ENCODE measurements at places on chromosomes 13 and 19.

DNA sequence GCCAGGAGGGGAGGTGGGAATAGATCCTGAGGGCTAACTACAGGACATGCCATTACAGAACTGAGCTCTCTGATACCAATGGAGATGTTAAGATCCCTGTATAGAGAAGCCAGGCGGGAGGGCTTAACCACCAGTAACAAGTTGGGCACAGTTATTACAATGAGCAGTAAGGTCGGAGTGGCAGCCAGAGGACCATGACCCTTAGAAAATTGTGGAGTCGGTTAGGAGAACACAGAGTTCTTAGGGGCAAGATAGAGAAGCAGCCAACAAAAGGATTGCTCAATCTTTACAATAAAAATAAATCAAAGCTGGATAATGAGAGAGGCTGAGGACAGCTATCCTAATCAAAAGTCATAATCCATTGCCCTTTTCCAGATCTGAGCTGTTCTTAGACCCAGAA, 10.4 kb downstream of the CPB2 start:
- H3K36me3 ChIP-seq = no peaks in the 10 kb centered on the region
- DNase-seq = no peak
- H3K27me3 ChIP-seq = peaks cover 73% of the 10 kb centered on the region
- H3K27ac ChIP-seq = no peak overlapping the region
- H3K4me3 ChIP-seq = no peak overlapping the region

GRCh38 chr19:51564791-51565190, 6.3 kb upstream of the ZNF175 start:
- H3K4me1 ChIP-seq = no peaks in the 10 kb centered on the region
- H3K4me3 ChIP-seq = no peak overlapping the region
- H3K27me3 ChIP-seq = peaks cover 54% of the 10 kb centered on the region
- H3K36me3 ChIP-seq = no peaks in the 10 kb centered on the region
- no peak overlapping the region for H3K27ac ChIP-seq
- no peak for DNase-seq

DNA sequence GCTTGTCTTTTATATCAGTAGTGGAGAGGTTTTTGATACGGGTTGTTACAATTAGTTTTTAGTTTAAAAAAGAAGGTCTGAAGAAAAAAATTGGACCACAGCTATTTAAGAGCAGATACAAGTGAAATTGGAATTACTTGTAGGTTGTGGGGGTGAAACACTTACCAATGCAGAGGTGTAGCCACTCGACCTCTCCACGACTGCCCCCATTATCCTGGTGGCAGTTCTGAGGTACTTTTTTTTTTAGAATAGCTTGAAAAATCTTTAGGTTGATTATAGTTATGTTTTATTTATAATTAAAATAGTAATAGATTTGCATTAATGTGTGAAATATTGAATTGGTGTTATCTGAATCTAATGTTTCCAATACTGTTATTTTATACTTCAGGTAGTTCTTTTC, 60.7 kb downstream of the PAN3 start:
- H3K36me3 ChIP-seq = peaks cover 29% of the 10 kb centered on the region
- no peak overlapping the region for H3K27ac ChIP-seq
- peaks cover 16% of the 10 kb centered on the region for H3K4me1 ChIP-seq

GRCh38 chr13:54177466-54177865, 1148.9 kb downstream of the OLFM4 start:
- H3K4me3 ChIP-seq = no peak overlapping the region
- no peaks in the 10 kb centered on the region for H3K27me3 ChIP-seq
- DNase-seq = no peak
- H3K36me3 ChIP-seq = no peaks in the 10 kb centered on the region

- peak overlapping the region; percentile 95 for H3K27ac ChIP-seq
- H3K27me3 ChIP-seq = no peaks in the 10 kb centered on the region
- peaks cover 42% of the 10 kb centered on the region for H3K4me1 ChIP-seq
- H3K4me3 ChIP-seq = peak overlapping the region; percentile 75
- H3K36me3 ChIP-seq = peaks cover 47% of the 10 kb centered on the region
Observed at GRCh38 chr19:1276628-1277022, 1.3 kb downstream of the FAM174C start.

DNA sequence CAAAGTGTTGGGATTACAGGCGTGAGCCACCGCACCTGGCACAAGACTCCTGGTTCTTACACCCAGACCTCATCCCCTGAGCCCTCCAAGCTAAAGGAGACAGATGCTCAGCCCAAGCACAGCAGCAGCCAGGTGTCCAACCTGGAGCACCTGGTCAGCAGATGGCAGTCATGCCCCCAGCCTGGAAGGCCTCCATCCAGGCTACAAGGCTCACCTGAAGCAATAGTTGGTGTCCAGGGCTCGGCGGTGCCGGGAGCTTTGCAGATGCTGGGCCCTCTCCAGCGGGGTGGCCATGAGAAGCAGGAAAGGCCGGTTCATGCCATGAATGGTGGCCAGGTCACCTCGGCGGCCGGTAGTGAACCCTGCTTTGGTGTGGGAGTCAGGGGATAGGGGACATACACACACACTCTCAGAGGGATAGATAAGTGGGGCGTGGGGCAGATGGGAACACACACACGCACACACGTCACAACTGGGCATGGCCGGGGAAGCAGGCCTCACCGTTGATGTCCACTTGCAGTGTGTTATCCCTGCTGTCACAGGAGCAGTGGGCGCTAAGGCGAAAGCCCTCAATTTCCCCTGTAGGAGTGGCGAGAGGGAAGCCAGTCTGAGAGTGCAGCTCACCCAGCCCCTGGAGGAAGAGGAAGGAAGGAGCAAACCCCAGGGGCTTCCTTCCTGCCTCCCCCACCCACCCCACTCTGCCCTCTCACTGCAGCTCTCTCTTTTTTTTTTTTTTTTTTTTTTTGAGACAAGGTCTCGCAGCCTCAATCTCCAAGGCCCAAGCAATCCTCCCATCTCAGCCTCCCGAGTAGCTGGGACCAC, 11.8 kb downstream of the TGFB1 start:
- no peaks in the 10 kb centered on the region for H3K27me3 ChIP-seq
- H3K4me1 ChIP-seq = peaks cover 37% of the 10 kb centered on the region
- no peak for DNase-seq
- H3K36me3 ChIP-seq = peaks cover 96% of the 10 kb centered on the region
- peak overlapping the region; percentile 90 for H3K27ac ChIP-seq

DNA sequence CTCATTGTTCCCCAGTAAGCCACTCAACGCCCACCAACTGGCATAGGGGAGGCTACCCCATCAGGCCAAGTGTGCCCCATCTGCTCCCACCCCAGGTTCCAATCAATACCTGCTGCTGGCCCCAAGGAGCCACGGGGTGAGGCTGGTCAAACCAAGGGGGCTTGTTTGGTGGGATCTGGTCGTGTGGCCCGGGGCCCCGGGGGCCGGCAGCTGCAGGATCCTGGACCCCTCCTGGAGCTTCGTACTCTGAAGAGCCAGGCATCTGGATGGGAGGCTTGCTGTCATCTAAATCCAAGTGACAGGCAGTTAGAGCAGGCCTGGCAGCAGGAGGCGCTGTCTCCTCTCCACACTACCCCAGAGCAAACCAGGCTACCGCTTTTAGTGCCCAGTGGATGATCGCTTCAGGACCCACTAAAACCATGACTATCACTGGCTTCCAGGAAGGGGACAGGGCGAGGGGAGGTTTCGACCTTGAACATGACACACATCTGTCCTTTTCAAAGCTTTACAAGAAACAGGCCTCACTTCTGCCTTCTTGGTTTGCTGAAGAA, 14.2 kb downstream of the CHERP start:
- DNase-seq = peak; percentile 36
- no peak overlapping the region for H3K4me3 ChIP-seq
- H3K4me1 ChIP-seq = peaks cover 4% of the 10 kb centered on the region
- peaks cover 45% of the 10 kb centered on the region for H3K36me3 ChIP-seq
- H3K27me3 ChIP-seq = no peaks in the 10 kb centered on the region

GRCh38 chr13:34762312-34762711, 179.8 kb upstream of the NBEA start:
- H3K4me1 ChIP-seq = no peaks in the 10 kb centered on the region
- no peak overlapping the region for H3K27ac ChIP-seq
- H3K27me3 ChIP-seq = no peaks in the 10 kb centered on the region
- no peak for DNase-seq

- no peaks in the 10 kb centered on the region for H3K4me1 ChIP-seq
- peaks cover 9% of the 10 kb centered on the region for H3K36me3 ChIP-seq
- H3K27ac ChIP-seq = no peak overlapping the region
Observed at GRCh38 chr13:109785141-109785891, 1.1 kb downstream of the IRS2 start.

DNA sequence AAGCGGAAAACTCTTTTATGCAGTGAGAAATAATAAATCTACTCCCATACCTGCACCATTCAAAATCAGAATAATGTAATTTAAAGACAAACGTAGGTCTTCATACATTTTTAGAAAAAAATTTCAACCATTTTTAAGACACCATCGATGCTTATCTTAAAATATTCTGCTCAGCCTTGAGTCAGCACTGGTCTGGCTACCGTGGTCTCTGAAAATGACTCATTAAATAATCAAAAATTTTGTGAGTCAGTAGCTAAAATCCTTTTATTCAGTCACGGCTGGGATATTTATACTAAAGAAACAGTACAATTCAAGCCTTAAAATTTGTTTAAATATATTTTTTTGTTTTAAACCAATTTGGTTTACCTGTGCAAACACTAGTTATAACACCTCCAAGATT, 2862.8 kb upstream of the PCDH20 start:
- DNase-seq = no peak
- no peaks in the 10 kb centered on the region for H3K36me3 ChIP-seq
- no peaks in the 10 kb centered on the region for H3K27me3 ChIP-seq
- no peaks in the 10 kb centered on the region for H3K4me1 ChIP-seq
- H3K27ac ChIP-seq = no peak overlapping the region

DNA sequence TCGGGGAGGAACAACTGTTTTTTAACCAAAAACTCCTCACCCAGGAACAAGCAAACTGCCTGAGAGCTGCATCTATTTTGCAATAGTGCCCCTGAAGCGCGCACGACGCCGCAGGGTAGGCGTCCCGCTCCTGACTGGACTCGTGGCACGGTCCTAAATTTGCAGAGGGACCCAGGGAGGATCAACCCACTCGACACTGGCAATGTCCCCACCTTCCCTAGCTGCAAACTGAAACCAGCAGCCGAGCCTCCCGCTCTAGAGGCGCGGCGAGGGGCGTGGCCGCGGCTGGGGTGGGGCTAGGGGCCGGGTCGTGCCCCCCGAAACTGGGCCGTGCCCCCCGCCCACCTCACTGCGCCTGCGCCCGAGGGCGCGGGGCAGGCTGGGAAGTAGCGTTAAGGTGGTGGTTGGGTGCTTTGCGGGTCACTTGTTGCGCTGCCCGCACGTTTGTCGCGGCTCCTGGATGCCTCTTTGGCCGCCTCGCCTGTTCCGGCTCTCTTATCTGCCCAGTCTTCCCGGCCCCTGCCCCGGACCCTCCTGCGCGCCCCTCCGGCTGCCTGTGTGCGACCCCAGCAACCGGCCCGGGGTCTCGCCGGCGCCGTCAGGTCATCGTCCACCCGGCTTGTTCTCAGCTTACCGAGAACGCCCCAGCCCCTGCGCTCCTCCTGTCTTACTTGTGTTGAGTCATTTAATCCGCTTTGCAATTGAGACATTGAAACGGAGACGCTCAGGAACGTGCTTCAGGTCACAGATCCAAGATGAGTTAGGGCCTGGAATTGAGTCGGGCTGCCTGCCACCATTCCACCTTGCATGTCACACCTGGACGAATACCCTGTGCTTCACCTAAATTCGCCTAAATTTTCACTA, 37.9 kb upstream of the LSM14A start:
- no peaks in the 10 kb centered on the region for H3K27me3 ChIP-seq
- no peaks in the 10 kb centered on the region for H3K4me1 ChIP-seq
- peaks cover 5% of the 10 kb centered on the region for H3K36me3 ChIP-seq
- DNase-seq = peak; percentile 83
- H3K27ac ChIP-seq = peak overlapping the region; percentile 82

DNA sequence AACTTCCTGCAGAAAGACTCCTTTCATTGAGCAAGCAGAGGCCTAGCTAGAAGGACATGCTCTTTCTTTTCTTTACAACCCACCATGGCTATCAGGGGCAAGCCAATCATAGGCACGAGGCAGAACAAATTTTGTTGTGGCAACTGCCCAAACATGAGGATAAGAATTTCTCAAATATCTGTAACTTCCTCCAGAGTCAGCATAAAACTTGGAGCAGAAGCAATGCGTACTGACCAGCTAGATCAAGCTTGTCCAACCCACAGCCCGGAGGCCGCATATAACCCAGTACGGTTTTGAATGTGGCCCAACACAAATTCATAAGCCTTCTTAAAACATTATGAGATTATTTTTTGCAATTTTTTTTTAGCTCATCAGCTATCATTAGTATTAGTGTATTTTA, 87.0 kb upstream of the SOX21 start:
- no peaks in the 10 kb centered on the region for H3K4me1 ChIP-seq
- no peaks in the 10 kb centered on the region for H3K36me3 ChIP-seq
- no peak overlapping the region for H3K27ac ChIP-seq
- DNase-seq = no peak
- H3K4me3 ChIP-seq = no peak overlapping the region

- peaks cover 28% of the 10 kb centered on the region for H3K36me3 ChIP-seq
- H3K27me3 ChIP-seq = peaks cover 62% of the 10 kb centered on the region
- H3K27ac ChIP-seq = peak within 1 kb of the TSS; percentile 92
- no peak for DNase-seq
- H3K4me3 ChIP-seq = peak within 1 kb of the TSS; percentile 87
- peaks cover 55% of the 10 kb centered on the region for H3K4me1 ChIP-seq
Observed at GRCh38 chr19:10289836-10290356, at the start of gene ICAM5. TSS of gene ICAM5 (plus strand) at chr19:10289952. CDS start at chr19:10290044, 92 bp downstream.

DNA sequence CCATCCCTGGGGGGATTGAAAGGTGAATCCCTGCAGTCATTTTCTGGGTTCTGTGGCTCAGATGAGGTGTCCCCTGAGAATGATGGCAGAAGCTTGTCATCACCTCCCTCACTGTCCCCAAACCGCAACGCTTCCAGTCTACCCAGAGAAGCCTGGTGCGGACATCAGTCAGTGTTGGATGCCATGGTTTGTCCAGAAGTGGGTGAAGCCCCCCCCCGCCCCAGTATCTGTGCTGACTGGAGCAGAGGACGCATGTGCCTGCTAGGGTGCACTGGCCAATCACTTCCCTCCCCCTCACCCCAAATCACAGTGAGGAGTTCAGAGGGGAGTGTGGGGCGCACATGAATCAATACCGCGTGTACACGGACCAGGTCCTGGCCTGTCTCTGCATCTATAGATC, 150.5 kb downstream of the TEX29 start:
- no peak overlapping the region for H3K4me3 ChIP-seq
- H3K36me3 ChIP-seq = no peaks in the 10 kb centered on the region
- H3K27me3 ChIP-seq = peaks cover 43% of the 10 kb centered on the region
- no peak overlapping the region for H3K27ac ChIP-seq
- no peaks in the 10 kb centered on the region for H3K4me1 ChIP-seq
- no peak for DNase-seq

DNA sequence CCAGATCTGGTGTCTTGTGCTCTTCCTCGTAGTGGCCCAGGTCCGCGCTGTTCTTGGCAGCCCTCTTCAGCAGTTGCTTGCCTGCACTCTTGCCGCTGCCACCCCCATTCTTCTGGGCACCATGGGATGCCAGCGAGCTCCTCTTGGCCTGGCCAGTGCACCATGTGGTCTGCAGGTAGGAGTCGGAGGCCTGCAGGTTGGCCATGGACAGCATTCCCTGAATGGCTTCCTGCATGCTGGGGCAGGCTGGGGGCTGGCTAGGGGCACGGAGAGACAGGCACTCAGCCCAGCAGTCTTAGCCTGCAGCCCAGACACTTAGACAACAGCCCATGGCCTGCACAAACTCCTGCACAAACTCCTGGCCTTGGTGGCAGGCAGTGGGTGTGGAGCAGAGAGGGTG, 234.9 kb downstream of the TUBA3C start:
- no peak for DNase-seq
- H3K4me3 ChIP-seq = no peak overlapping the region
- H3K27ac ChIP-seq = no peak overlapping the region
- H3K27me3 ChIP-seq = no peaks in the 10 kb centered on the region
- H3K36me3 ChIP-seq = no peaks in the 10 kb centered on the region
- no peaks in the 10 kb centered on the region for H3K4me1 ChIP-seq

- peaks cover 7% of the 10 kb centered on the region for H3K36me3 ChIP-seq
- H3K4me1 ChIP-seq = peaks cover 31% of the 10 kb centered on the region
- H3K27me3 ChIP-seq = no peaks in the 10 kb centered on the region
- no peak overlapping the region for H3K27ac ChIP-seq
- no peak for DNase-seq
Observed at GRCh38 chr19:14497228-14497921, 1.4 kb upstream of the GIPC1 start.

Measured in central memory CD8-positive, alpha-beta T cell (primary cell).